ENCODE measurements at places on chromosomes 1 and 21.

GRCh38 chr21:45379171-45379900 lies 25.6 kb upstream of the COL18A1 start:
- DNase-seq: no peak

DNA sequence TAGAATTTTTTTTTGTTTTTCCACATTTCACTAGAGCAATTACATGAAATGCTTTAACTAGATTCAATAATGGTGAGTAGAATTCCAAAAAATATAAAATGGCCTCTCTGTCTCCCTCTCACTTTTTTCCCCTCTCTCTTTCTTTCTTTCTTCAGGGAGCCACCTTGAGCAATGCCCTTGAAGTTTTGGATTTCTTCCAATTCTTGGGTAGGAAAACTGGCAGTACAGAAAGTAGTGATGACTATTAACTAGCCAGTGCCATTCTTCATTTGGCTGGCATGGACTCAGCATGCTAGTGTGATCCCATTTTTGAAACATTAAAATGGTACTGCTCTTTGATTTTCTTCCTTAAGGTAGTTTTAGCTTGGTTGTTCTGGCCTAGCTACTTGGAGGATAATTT lies 4.5 kb upstream of the FNBP1L start:
- DNase-seq: no peak

GRCh38 chr1:147052143-147052542 lies 114.0 kb downstream of the NBPF12 start:
- DNase-seq: no peak

DNA sequence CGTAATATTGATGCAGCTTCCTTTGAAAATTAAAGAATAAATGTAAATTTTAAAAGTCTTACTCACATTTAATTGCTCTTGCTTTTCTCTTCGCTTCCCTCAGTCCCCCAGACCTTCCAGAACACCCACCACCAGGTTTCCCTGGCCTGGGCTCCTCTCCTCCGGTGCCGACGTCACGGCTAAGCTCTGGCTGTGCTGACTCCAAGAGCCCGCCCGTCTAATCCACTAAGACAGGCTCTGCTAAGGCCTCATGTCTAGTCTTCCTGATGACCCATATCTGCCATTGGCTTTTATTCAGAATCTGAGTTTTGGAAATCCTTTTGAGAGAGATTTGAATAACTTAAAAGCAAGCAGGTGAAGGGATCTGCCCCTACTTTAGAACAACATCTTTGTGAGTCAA lies 53.9 kb upstream of the NADK start:
- DNase-seq: no peak

DNA sequence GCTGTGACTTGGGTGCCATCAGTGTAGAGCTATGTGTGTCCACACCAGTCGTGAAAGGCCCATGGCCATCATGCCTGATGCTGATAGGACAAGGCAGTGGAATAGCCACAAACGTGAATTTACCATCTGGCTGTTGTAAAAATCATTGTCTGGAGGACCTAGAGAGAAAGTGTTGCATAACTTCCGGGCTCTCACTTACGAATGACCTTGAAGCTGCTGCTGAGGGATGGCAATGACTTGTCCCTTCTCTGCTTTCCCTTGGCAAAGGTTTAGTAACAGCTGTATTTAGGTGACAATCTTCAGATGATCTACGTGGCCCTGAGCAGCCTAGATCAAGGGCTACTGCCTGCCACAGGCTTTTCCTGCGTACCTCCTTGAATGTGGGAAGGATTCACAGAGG lies 5.8 kb downstream of the ATP1B1 start:
- DNase-seq: peak; percentile 63

- no peak for DNase-seq
These were observed 115.3 kb upstream of the IFFO2 start for GRCh38 chr1:19071674-19072281.

GRCh38 chr1:9798236-9799130 lies 25.3 kb downstream of the CLSTN1 start:
- DNase-seq: no peak

DNA sequence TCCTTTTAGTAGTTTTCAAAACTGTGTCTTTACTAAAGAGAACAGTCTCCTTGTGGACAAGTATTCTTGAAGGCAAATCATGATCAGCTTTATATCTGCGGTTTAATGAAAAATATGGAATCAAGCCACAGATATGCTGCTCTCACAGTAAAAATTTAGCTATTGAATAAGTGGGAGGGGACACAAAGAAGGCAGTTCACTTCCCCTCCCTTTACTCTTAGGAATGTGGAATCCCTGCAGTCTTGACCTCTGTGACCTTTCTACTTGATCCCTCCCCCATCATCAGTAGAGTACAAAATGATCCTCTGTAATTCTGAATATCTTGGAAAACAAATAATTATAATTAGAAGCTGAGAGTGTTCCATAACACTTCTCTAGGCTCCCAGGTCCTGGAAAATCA lies 136.7 kb upstream of the HOOK1 start:
- DNase-seq: no peak

- DNase-seq: no peak
These were observed 26.5 kb upstream of the VAV3 start for GRCh38 chr1:107991371-107992066.

DNA sequence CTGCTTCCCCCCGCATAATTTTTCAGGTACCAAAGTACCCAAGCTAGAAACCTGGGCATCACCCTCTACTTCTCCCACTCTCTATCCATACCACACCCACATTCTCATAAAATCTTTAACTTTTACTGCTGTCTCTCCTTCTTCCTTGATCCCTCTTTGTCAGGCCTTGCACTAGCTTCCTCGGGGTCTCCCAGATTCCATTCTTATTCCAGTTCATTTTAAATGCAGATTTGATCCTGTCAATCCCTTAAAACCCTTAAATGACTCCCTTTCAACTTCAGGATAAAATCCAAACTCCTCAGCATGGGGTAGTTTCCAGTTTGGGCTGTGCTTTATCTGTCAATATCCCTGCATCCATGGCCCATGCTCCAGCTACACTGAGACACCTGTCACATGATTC lies 343.5 kb downstream of the PBX1 start:
- DNase-seq: no peak

- no peak for DNase-seq
These were observed 55.5 kb upstream of the TRIM67 start for GRCh38 chr1:231106347-231106746.

- no peak for DNase-seq
These were observed 22.1 kb upstream of the KCNA3 start for GRCh38 chr1:110696818-110697217.

Measured in KBM-7 (cell line).